ENCODE measurements at places on chromosomes 4 and X.

- no peak for DNase-seq
These were observed 371.7 kb downstream of the SLITRK2 start for GRCh38 chrX:146189371-146189770.

- no peak for DNase-seq
These were observed at the start of gene POU3F4 for GRCh38 chrX:83508006-83508405. TSS of gene POU3F4 (plus strand) at chrX:83508290. CDS start at chrX:83508325, 35 bp downstream.

DNA sequence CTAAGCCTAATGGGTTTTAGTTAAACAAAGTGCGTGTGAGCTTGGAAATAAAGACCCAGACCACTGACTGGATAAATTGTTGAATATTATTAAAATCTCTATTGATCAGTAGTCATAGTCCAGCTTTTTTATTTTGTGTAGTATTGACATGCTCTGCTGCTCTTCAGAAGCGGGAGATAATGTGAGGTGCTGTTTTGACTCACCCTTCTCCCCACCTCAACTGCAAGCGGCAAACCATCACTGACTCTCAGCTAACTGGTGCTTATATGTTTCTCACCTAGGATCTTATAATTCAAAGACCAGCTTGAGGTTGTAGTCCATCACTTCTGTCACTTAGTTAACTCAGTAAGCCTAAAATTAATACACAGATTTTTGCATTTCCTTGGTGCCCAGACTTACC is 72.2 kb downstream of the COMMD8 start:
- no peak for DNase-seq

GRCh38 chr4:87717276-87718031 is 67.4 kb downstream of the DMP1 start:
- no peak for DNase-seq

DNA sequence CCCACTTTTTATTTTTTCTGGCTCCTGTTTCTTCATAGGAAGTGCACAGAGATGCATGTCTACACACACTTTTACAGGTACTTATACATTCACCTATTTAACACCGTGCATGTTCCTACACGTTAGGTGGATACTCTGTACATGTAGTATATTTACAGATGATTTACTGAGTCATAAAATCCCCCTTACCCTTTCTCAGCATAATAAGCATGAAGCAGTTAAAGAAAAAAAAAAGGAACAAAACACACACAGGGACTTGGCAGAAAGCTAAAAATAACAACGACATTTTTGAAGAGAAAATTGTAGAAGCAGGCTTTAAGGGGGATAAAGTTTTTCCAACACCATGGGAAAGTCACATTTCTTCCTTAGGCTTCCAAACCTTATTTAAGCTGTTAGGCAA is 96.4 kb upstream of the IQCM start:
- DNase-seq = no peak
